ENCODE measurements at places on chromosomes 16 and 17.

GRCh38 chr16:54722210-54722676 lies 208.4 kb upstream of the IRX5 start:
- DNase-seq = no peak

GRCh38 chr17:3944485-3945388 lies 19.5 kb downstream of the ATP2A3 start:
- no peak for DNase-seq

DNA sequence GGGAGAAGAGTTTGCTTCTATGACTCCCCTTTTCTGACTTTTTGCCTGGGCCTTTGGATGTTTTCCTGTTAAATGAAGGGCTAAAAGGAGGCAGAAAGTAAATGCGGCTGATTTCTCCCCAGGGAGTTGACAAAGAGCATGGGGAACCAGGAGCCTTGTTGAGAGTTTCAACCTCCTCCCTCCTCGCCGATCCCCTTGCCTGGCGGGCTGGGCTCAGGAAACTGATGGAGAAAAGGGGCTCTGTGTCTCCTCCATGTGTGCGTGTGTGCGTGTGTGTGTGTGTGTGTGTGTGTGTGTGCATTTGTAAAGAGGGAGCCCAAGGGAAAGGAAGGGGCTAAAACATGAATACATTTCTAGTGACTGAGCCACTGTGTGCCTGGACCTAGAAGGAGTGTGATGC lies 94.5 kb downstream of the ZDHHC7 start:
- no peak for DNase-seq

DNA sequence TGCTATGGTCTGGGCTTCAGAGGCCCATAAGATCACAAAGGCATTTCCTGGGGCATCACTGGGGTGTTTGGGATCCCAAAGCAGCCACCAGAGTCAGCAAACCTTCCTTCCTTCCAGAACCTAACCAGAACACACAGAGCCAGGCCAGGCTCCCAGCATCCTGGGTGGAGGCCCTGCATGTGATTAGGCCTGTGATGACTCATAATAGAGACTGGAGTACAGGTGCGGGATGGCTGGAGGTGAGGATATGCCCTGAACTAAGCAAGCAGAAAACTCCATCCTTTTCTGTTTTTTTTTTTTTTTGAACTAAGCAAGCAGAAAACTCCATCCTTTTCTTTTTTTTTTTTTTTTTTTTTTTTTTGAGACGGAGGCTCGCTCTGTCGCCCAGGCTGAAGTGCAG lies 17.7 kb upstream of the GFOD2 start:
- no peak for DNase-seq

- DNase-seq = no peak
These were observed 9.6 kb downstream of the FLOT2 start for GRCh38 chr17:28887871-28888471.

GRCh38 chr16:53946746-53947386 lies 242.9 kb downstream of the FTO start:
- DNase-seq = no peak

DNA sequence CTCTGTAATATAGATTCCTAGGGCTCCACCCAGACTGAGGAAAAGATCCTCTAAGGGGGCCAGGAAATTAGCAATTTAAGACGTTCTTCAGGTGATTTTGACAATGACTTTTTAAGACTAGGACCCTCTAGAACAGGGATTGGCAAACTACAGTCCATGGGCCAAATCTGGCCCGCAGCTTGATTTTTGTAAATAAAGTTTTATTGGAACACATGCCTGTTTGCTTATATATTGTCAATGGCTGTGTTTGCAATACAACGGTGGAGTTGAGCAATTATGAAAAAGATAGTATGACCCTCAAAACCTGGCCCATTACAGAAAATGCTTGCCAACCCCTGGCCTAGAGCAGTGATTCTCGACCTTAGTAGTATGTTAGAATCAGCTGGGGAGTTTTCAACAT lies 181.9 kb downstream of the SOX9 start:
- DNase-seq = no peak

GRCh38 chr16:85394456-85395206 lies 218.5 kb upstream of the GSE1 start:
- DNase-seq = no peak

- no peak for DNase-seq
These were observed 25.2 kb downstream of the CEP95 start for GRCh38 chr17:64531955-64532371.

GRCh38 chr17:68675723-68676122 lies 74.6 kb upstream of the FAM20A start:
- DNase-seq = no peak

DNA sequence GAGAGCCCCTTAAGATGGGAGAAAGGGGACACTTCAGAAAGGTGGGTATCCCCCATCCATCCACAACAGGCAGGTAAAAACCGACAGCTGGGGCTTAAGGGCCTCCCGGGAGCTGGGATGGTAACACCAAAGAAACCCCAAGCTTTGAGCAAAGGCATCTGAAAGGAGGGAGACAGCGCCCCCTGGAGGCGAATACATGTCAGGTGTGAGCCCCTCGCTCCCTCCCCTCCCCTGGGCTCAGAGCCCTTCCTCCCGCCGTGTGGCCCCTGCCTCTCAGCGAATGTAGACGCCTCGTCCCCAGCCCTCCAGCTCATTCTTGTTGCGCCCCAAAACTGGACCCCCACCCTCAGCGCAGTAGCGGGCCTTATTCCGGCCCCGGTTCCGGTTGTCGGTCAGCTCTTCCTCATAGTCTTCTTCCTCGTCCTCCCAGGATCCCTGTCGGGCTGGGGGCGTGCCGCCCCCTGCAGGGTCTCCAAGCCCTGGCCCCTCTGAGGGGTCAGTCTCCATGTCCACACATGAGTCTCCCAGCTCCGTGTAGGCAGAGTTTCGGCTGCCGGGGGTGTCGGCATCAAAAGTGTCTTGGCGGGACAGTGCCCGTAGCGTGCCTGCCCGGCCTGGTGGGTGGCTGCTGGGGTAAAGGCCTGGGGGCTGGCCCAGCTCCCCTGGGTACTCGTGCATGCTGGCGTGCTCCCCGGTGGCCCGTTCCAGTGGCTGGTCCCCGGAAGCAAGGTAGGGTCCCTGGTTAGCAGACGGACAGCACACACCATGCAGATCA lies 9.1 kb upstream of the ARL5C start:
- peak; percentile 19 for DNase-seq

DNA sequence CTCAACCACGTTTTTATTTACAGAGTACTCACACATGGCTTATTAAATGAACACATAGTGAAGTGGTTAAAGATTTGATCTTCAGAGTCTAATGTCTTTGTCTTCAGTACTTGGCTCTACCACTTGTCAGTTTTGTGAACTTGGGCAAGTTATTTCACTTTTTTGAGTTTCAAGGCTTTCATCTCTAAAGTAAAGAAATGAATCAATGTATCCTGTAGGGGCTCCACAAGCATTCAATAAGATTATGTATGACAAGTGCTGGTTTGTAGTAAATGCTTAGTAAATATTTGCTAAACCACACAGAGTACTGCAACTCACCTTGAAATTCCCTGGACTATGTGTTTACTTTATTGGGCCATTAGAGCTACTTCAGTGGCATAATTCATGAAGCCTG lies 446.0 kb upstream of the GOT2 start:
- DNase-seq = no peak

All from renal cortical epithelial cell (primary cell).